ENCODE measurements at places on chromosomes 11 and 22.

DNA sequence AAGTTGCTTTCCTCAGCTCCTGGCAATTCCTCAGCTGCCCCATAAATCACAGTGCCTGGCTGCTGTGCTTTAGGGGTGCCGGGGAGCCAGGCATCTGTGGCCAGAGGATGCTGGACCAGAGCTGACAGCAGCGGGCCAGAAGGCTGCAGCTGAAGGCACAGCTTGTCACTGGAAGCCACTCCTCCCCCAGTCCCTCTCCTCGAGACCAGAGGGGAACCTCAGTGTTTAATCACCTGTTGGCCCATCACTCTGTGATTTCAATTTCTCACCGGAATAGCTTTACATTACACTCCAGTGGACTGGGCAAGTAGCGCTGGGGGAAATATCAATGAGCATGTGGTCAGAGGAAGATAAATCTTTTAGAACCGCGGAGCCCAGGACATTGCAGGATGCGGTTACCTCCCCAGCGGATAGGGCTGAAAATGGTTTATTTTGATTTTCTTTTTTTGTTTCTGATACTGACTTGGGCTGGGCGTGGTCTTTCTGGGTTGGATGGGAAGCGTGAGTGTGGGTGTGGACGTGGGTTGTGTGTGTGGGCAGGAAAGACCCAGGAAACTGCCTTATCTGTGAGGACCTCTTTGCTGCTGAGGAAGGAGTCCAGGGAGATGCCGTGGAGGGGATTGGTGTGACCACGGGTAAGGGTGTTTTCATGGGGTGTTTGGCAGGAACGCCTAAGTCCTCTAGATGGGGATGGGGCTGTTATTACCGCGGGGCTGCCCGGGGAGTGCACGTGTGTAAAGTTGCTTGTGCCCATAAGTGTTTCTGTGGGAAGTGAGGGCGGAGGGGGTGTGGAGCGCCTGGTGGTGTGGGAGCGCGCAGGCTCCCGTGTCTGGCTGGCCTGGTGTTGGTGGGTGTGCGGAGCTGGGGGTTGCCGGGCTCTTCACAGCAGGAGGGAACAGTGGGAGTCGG lies 4.0 kb downstream of the DAGLA start:
- H3K4me3 ChIP-seq: no peak overlapping the region
- peaks cover 47% of the 10 kb centered on the region for H3K4me1 ChIP-seq
- no peaks in the 10 kb centered on the region for H3K36me3 ChIP-seq
- no peak overlapping the region for H3K27ac ChIP-seq
- no peak for DNase-seq

DNA sequence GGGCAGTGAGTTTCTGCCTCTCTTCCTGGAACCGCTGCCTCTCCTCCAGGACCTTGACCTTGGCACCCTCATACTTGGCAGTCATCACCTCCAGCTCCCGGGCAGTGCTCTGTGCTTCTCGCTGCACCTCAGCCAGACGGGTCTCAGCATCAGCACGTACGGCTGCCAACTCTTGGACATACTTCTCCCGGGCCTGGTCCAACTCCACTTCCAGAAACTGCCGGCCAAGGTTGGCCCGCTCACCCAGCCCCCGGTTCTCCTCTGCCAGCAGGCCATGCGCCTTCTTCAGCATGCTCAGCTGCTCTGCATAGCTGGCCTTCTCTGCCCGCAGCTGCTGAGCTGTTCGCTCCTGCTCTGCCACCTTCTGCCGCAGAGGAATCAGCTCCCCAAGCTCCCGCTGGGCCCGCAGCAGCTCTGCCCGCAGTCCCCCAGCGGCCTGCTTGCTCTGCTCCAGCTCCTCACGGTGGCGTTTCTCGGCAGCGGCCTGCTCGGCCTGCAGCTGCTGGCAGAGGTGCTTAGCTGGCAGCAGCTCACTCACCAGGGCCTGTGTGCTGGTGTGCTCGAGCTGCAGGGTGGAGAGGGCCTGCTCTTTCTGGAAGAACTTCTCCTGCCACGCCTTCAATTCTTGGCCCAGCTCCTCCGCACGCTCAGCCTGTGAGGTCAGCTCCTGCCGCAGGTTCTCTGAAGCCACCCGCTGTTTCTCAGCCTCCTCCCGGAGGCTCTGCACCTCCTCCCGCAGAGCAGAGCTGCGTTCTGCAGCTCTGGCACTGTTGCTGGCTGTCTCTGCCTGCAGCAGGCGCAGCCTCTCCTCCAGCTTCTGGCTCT lies 14.4 kb downstream of the IL18BP start:
- H3K4me1 ChIP-seq: peaks cover 55% of the 10 kb centered on the region
- peaks cover 96% of the 10 kb centered on the region for H3K36me3 ChIP-seq
- peak overlapping the region; percentile 88 for H3K27ac ChIP-seq
- no peak overlapping the region for H3K4me3 ChIP-seq
- no peaks in the 10 kb centered on the region for H3K27me3 ChIP-seq

DNA sequence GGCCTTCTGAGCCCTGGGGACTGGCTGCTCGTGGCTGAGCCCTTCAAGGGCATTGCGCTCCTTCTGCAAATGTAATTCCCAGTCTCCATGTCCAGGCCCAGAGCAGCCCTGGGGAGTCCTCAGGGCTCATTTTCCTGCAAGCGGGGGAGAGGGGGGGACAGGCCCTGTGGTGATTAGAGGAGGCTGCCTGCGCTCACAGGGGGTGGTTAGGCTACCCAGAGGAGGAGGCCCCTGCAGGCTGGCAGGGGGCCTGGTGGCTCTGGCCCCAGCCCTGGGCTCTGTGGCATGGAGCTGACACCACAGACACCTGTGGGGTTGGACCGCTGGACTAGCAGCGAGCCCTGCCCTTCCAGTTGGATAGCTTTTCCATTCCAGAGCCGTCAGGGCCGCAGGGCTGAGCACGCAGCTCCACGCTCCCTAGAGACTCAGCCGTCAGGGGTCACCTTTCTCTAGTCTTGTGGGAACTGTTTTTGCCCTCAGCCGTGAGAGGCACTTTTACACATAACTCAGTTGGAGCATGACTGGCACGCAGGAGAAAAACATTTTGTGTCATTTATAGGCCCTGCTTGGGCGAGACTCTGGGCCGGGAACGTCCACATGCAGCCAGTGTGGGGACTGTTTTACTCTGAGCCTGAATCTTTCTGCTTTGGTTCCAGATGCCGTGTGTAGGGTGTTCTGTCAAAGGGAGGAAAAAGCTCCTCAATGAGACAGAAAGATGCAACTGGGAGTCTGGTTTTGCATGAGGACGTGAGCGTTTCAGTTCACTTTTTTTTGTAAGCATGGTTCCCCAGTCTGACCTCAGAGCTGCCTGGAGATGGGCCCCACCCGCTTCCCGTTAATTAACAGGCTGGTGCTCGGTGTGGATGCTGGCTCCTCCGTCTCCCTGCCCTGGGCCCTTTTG lies 58.1 kb downstream of the LRP5 start:
- H3K36me3 ChIP-seq: peaks cover 43% of the 10 kb centered on the region
- H3K27ac ChIP-seq: peak overlapping the region; percentile 53
- H3K4me3 ChIP-seq: no peak overlapping the region

DNA sequence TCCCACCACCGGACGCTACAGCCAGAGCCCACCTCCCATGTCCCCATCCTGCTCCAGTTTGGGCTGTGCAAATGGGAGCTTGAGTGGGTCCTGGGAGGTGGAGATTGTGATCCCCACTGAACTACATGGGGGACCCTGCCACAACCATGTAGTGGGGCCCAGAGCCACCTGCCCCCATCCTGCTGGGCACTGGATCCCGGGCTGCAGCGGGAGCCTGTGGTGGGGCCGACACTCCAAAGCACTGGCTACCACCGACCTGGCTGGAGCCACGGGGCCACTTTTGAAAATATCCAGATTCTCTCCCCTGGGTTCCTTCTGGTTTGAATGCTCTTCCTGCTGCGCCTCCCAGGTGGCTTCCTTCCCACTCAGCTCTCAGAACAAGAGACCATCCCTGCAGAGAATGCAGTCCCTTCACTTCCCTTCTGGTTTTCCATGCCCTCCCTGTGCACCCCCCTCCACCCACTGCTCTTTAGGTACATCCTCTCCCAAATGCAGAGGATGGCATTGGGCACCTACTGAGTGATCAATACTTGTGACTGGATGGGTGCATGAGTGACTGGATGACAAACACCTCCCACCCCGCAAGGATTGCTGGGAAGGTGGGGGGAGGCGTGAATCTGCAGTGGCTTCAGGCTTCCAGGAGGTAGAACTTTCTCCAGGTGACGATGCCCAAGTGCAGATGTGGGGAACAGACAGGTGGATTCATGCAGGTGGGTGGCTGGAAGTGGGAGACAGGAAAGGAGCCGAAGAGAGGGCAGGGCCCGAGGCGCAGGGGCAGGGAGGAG lies 846 bp upstream of the UNC93B1 start:
- H3K4me3 ChIP-seq: peak overlapping the region; percentile 68
- peaks cover under 1% of the 10 kb centered on the region for H3K36me3 ChIP-seq
- no peaks in the 10 kb centered on the region for H3K27me3 ChIP-seq
- no peak overlapping the region for H3K27ac ChIP-seq
- no peak for DNase-seq

- peaks cover 14% of the 10 kb centered on the region for H3K27me3 ChIP-seq
- DNase-seq: no peak
- no peak overlapping the region for H3K27ac ChIP-seq
- H3K4me1 ChIP-seq: peaks cover 4% of the 10 kb centered on the region
- no peak overlapping the region for H3K4me3 ChIP-seq
- H3K36me3 ChIP-seq: no peaks in the 10 kb centered on the region
Observed at GRCh38 chr22:47190957-47191670, 428.7 kb downstream of the TBC1D22A start.

DNA sequence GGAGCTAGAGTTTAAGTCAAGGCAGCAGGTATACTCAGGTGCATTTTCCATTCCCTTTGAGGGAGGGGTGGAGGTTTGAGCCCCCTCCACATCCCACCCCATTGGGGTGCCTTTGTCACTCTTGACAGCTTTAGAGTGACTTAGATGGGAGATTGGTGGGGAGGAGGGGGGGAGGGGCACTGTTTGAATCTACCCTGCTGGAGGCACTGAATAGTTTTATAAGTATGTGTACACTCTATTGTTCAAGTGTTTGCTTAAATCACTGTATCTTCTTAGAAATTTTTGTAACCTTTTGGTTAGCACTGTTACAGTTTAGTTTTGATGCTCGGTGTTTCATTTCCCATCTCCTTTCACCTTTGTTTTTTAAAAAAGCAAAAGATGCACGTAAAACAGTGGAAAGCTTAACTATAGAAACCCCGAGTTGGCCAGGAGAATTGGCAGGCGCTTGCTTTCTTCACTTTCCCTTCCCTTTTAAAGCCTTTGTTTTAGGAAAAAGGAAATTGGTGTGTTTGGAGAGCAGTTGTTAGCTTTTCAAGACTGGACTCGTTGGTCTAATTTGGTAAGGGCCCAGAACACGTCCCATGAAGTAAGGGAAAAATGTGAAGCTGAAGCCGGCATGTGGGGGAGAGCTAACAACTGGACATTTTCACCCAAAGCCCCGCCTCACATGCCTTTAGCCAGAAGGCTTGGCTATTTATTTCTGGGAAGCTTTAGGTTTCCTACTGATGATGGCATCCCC lies 42.8 kb downstream of the TNRC6B start:
- H3K27me3 ChIP-seq: no peaks in the 10 kb centered on the region
- no peak overlapping the region for H3K4me3 ChIP-seq
- no peak overlapping the region for H3K27ac ChIP-seq

- no peaks in the 10 kb centered on the region for H3K27me3 ChIP-seq
- H3K27ac ChIP-seq: no peak overlapping the region
- peaks cover 15% of the 10 kb centered on the region for H3K4me1 ChIP-seq
- no peaks in the 10 kb centered on the region for H3K36me3 ChIP-seq
Observed at GRCh38 chr11:62017878-62018655, 50.6 kb upstream of the FTH1 start.

GRCh38 chr22:49962012-49962750 lies 1.6 kb downstream of the PIM3 start:
- H3K27ac ChIP-seq: peak overlapping the region; percentile 76
- H3K27me3 ChIP-seq: no peaks in the 10 kb centered on the region
- H3K4me1 ChIP-seq: peaks cover 60% of the 10 kb centered on the region
- peaks cover 19% of the 10 kb centered on the region for H3K36me3 ChIP-seq

- peaks cover 8% of the 10 kb centered on the region for H3K27me3 ChIP-seq
- H3K27ac ChIP-seq: no peak overlapping the region
- H3K4me3 ChIP-seq: no peak overlapping the region
- H3K36me3 ChIP-seq: no peaks in the 10 kb centered on the region
- no peak for DNase-seq
Observed at GRCh38 chr11:121608545-121609098, 155.9 kb upstream of the SORL1-AS1 start.

GRCh38 chr11:2270322-2271076 lies at the start of gene ASCL2:
Gene ASCL2 (minus strand): TSS chr11:2270588. CDS start chr11:2270332, 256 bp downstream.
- peaks cover 11% of the 10 kb centered on the region for H3K4me1 ChIP-seq
- no peak for DNase-seq
- H3K36me3 ChIP-seq: no peaks in the 10 kb centered on the region
